CD4-positive, alpha-beta T cell treated with Interleukin-4 for 1 hour (primary cell): ENCODE measurements at places on chromosomes 13 and 19.

DNA sequence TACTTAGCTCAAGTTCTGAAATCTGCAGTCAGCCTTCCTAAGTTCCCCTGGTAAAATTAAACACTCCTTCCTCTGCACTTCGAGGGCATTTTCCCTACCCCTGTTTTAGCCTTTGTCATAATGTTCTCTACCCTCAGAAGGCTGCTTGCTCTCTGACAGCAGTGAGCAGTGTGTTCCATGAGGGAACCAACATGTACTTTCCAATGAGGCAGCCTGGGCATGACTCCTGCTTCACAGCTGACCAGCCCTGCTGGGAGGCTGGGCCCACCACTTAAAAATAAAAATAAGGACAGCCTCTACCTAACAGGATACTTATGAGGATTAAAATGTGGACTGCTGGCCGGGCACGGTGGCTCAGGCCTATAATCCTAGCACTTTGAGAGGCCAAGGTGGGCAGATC is 26.4 kb downstream of the RUBCNL start:
- no peak for DNase-seq

DNA sequence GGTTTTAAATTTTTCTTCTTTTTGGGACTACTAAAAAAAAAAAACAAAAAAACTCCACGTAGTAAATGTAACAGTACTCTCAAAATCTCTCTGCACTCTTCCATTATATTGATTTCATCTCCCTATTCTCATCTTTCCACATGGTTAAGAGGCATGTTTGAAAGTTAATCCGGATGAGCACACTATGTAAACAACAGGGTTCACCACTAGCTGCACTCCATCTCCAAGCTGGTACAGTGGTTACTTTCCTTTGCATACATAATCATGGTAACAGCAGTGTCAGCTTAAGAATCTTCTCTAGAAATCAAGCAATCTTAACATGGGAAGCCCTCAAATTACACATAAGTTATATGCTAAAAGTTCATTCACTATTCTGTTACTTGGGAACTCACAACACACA is 92.6 kb downstream of the MIPEP start:
- DNase-seq: no peak

GRCh38 chr13:76837801-76838200 is 48.4 kb downstream of the KCTD12 start:
- DNase-seq: no peak

DNA sequence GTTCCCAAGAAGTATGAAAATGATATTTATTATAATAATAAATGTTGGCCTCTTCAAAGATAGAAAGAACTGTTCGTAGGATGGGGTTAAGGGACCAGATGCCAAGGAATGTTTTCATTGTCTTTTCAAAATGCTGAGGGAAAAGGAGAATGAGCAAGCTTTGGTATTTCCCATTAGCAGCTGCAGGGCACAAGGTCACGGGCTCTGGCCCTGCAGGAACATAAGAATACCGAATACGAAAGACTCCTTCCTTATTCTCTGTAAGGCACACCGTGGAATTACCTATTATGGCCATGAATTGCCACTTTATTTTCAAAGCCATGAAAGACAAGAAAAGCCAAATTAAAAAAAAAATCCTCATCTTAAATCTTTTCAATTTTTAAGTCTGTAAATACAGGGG is 49.6 kb upstream of the OLFM4 start:
- DNase-seq: no peak

DNA sequence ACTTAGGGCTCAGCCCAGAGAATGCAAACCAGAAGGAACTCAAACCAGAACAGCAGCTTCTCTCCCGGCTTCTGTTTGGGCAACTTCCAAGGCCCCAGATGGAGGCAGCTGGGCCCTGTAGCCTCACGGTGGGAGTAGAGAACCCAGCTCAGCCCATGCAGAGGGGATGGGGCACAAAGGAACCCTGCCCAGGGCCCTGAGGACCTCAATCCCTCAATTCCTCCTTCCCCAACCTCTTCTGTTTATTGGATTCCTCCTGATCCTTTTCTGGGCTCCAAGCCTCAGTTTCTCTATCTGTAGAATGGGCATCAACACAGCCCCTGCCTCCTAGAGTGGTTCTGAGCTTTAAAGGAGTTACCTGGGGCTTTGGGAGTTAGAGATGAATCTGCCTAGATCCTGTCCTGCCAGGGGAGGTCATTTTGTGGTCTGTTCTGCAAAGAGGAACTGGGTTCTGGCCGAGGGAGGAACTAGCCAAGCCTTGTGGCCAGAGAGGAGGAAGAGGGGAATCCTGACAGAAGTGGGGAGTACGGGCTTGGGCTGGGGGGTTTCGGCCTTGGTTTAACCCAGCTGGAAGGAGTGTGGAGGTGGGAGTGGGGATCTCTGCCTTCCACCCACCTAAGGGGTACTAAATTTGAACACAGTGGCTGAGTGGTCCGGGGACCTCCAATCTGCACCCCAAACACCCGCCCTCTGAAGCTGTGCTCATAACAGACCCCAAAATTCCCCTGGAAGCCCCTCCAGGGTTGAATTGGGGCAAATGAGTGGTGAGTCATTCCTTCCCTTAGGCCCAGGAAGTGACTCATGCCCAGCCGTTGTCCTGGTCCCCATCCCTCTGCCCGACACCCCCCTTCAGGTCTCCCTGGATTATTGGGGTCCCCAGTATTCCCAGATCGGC is 2.7 kb downstream of the ADGRE5 start:
- peak; percentile 84 for DNase-seq

- peak; percentile 67 for DNase-seq
These were observed 590 bp upstream of the LGI4 start for GRCh38 chr19:35135389-35135909.

GRCh38 chr13:34179927-34180326 is 362.0 kb downstream of the RFC3 start:
- no peak for DNase-seq
